Fibroblast of the aortic adventitia (primary cell): ENCODE measurements at places on chromosomes 11 and 22.

- no peak for DNase-seq
Measured at GRCh38 chr11:133817449-133817848, 27.9 kb downstream of the SPATA19 start.

DNA sequence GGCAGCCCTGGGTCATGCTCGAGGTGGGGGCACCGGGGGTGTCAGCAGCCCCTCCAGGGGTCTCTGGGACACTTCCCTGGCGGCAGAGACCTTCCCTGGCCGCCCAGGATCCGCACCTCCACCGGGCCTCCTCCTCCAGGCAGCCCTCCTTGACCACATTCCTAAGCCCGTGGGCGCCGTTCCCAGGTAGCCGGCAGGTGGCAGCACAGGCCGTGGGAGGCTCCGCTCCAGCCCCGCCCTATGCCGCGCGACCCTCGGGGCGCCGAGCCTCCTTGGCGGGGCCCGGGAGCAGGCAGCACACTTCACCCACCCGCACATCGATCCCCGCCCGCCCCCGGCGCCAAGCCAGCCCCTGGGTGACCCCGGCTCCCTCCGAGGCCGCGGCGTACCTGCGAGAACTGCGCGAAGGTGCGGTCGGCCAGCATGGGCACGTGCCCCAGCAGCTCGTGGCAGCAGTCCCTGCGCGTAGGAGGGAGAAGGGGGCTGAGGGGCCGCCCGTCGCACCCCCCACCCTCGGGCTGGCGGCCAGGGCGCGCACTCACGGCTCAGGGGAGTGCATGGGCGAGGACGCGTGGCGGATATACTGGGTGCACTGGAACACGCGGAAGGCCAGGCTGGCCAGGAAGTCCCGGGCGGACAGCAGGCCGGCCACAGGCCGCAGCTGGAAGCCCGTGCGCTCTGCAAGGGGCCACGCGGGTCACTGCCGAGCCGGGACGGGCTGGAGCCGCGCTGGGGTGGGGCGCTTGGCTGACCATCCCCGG, 5.3 kb upstream of the INS start:
- DNase-seq, result no peak

- DNase-seq, result peak; percentile 87
Measured at GRCh38 chr11:95076416-95076815, 9.7 kb downstream of the SRSF8 start.

DNA sequence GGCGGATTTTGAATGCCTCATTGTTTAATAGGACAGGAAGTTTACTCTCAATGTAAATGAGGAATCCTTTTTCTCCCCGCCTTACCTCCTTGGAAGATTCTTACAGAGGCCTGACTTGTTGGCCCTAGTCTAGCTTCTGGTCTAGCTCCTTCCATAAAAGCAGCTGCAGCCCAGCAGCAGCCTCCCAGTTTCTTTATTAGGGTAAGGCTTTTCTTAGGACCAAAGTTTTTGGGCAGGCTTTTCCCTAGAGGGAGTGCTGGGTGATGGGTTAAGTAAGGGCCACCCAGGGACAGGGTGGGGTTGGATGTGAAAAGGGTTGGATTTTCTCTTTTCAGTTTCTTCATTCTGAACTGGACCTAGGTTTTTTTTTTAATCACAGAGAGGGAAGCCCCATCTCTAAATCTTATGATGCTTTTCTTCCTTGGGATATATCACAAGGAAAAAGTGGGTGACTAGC, 49.7 kb downstream of the LIF start:
- DNase-seq, result no peak

DNA sequence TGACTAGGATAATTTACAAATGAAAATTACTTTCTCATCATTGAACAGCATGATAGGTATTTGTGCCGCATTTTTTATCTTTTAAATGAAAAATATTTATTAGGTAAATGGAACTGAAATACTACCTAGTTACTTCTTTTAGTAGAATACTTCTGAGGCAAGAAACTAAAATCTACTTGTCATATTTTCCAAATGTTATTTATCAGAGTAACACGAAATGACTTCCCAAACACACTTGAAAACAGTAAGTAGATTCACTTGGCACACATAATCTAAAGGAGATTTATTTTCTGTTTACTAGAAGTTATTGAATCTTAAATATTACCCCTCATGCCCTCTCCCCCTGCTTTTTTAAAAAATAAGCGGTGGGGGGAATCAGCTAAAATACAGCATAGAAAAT, 2.3 kb downstream of the QSER1 start:
- no peak for DNase-seq

DNA sequence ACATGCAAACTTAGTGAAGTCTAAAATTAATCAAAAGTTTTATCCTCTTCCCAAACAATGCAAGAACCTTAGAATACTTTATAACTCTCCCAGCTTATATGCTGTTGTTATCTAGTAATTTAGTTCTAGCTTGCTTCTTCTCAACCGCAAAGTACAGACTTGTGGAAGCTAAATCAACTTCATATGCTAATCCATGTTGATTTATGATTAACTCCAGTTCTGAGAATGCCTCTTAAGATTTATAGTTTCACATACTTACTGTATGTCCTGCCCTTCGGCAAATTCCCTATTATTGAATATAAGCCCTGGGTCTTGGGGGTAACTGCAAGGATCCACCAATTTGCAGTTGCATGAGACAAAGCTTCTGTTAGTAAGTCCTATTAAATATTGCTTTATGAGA, 17.6 kb upstream of the SLC35F2 start:
- DNase-seq, result no peak

DNA sequence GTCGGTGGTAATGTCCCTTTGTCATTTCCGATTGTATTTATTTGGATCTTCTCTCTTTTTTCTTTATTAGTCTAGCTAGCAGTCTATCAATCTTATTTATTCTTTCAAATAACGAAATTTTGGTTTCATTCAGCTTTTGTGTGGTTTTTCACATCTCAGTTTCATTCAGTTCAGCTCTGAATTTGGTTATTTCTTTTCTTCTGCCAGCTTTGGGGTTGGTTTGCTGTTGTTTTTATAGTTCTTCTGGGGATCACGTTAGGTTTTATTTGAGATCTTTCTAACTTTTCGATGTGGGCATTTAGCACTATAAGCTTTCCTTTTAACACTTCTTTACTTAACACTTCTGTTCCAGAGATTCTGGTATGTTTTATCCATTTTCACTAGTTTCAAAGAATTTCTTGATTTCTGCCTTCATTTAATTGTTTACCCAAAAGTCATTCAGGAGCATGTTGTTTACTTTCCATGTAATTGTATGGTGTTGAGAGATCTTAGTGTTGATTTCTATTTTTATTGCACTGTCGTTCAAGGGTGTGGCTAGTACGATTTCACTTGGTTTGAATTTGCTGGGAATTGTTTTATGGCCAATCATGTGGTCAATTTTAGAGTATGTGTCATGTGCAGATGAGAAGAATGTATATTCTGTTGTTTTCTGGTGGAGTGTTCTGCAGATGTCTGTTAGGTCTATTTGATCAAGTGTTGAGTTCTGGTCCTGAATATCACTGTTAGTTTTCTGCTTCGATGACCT, 7.7 kb upstream of the SCGB1D1 start:
- no peak for DNase-seq

GRCh38 chr11:130911306-130911705, 5.0 kb downstream of the SNX19 start:
- DNase-seq, result no peak

- DNase-seq, result peak; percentile 95
Measured at GRCh38 chr11:130068986-130069658, 572 bp upstream of the APLP2 start.

GRCh38 chr11:104934594-104934993, 33.8 kb downstream of the CASP4 start:
- no peak for DNase-seq

GRCh38 chr11:24321229-24321628, 175.6 kb upstream of the LUZP2 start:
- no peak for DNase-seq

DNA sequence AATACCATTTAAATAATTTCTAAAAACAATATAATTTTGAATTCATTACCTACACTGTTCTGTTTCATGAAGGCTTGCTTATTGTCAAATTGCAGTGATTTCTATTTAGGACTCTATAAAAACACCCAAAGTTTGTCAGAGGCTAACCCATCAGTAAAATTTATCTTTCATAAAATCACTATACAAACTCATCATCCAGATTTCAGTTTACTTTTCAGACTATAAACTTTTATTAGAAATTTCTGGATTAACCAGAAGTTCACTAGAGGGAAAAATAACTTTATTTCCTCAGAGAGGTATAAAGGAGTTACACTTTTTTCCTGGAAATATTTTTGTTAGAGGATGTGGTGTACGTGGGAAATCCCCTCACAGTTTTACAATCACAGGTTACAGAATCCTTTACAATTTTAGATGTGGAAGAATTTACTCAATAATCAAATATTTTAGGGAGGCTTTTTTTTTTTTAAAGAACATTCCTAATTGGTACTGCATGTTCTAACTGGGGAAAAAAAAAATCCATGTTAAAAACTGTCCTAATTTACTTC, 176.7 kb downstream of the SWAP70 start:
- DNase-seq, result no peak

DNA sequence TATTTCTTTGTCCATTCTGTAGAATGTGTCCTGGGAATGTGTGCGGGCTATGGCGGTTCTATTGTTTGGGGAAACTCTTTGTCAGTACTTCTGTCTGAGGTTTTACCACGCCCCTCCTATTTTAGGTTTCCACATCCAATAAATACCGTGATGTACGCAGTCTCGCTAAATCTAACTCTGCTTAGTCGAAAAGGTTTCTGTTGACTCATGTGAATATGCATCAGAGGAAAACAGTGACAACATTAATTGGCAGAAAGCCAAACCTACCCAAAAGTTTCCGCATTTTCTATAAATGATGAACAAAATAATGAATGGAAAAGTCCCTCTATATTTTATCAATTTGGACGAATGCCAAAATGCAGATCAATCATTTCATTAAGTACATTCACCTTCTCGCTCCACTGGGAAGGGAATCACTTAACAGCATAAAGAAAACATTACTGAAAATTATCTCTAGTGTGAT, 143.4 kb downstream of the MAML2 start:
- peak; percentile 60 for DNase-seq

DNA sequence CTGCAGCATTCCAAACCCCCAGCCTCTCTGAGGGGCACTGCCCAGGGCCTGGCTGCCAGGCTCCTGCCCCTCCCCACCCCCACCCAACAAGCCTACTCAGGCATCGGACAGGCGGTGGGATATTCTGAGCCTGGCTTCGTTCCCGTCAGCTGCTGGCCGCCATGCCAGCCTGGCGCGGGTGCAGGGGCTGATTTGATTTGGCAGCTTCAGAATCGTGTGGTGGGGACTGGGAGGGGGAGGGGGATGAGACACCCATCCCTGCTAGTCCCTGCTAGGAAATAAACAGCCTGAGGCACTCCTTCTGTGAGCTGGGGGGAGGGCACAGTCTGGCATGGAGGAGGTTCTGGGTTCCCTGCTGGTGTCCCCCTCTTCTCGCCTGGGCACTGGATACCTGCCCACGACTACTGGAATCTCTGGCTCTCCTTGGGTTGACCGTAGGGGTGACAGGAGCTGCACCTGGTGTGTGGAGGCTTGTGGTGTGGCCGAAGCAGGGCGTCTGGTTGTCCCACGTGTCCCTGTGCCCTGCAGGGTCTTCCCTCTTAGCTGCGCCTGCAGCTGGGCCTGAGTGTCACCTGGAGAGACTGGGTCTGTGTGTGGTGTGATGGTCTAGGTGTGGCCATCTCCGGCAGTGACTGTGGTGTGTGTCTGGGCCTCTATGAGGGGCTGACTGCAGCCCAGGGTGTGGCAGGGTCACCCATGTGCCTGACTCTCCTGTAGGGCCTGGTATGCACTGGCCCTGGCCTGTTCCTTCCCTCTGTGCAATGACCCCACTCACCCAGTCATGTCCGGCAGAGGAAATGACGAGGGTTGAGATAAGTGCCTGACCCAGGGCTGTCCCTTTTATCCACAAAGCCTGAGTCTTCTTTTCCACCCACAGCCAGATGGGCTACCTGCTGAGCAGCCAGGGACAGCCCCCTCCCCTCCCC, 42.2 kb downstream of the PDE2A start:
- peak; percentile 9 for DNase-seq

DNA sequence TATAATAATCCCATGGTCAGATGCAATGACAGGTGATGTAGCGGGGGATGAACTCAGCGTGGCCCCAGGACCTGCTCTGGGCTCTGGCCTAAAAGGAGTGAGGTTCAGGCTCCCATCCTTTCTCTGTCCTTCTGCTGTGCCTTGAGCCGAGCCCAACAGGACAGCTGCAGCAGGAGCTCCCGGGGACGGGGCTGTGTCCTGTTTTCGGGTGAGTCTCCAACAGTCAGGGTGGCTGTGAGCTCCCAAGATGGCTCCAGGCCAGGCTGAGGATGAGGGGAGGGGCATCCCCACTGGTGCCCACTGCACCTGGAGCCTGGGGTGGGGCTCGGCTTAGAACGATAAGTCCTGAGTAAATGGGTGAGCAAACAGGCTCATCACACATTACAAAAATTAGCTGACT, 1385.0 kb downstream of the BRD1 start:
- no peak for DNase-seq

DNA sequence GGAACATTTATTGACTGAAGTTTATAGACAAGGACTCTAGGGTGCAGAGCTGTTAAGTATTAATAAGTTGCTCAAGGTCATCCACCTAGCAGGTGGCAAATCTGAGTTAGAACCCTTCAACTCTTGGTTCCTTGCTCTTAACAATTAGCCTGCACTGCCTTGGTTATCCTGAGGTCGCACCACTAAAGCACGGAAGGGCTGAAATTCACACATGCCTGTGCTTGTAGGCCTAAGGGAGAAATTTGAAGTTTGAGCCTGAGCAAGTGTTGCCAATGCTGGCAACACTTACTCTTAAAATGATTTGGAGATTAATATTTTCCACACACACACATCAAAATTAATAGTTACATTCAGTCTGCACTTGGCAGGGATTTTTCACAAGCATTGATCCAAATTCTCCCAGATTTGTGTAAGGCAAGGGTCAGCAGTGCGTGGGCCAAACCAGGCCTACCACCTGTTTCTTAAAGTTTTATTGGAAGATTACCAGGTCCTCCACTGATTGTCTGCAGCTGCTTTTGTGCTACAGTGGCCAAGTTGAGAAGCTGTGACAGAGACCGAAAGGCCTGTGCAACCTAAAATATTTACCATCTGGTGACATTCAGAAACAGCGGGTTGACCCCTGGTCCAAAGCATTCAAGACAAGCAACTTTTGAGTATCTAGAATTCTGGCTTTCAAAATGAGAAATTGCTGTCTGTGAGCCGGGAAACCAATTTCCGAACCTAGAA, 16.3 kb downstream of the APOL5 start:
- peak; percentile 40 for DNase-seq

DNA sequence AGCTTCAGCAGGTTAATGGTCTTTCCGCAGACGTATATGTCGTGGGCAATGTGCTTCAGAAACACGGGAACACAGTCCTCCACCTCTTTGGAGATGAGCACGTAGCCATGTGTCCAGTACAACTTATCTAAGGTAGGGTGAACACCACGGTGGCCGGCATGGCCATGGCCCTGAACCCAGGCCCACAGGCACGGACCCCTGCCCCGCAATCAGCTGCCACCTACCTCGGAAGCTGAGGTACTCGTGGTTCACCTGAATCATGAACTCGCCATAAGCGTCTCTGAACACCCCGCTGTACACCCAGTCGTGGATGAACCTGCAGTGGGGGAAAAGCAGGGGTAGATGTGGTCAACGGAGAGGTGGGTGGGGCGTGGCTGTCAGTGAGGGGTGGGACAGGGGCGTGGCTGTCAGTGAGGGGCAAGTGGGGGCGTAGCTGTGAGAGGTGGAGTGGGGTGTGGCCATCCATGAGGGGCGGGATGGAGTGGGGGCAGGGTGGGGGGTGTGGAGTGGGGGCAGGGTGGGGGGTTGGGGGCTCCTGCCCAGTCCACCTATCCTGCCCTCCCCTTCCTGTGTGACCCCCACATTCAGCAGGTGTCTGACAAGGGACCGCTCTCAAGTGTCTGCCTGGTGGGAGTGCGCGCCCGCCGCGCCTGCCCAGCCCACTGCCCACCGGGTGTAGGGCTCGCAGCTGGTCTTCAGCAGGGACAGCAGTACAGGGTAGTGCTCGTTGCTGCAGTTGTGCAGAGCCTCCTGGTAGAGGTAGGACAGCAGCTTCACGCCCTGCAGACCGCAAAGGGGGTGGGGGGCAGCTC, 18.6 kb downstream of the TUBGCP6 start:
- no peak for DNase-seq
